ENCODE measurements at places on chromosomes 4 and X. TPM values are rescaled to one million over a fixed set of nuclear protein-coding genes. Genes with fewer than 3 reads are reported as not detected.

Gene SPP1
- total RNA-seq: 152 TPM

Gene C4orf54
- not detected for total RNA-seq

Gene NEIL3
- 8.7 TPM for total RNA-seq

Gene GYPB
- total RNA-seq: not detected

Gene MRPS18C
- total RNA-seq: 59.6 TPM

Gene GYG2
- total RNA-seq: 4.9 TPM

Gene MPP1
- total RNA-seq: 20.2 TPM

Gene ADGRA3
- 17.4 TPM for total RNA-seq

Gene DRP2
- total RNA-seq: 0.06 TPM

Gene AKAP4
- total RNA-seq: not detected

Gene ADH4
- total RNA-seq: not detected

Gene CXCL1
- total RNA-seq: 9.5 TPM

Gene MAGEA1
- total RNA-seq: not detected

Gene P2RY4
- total RNA-seq: 0.13 TPM

Gene BGN
- total RNA-seq: not detected

Gene EREG
- total RNA-seq: 28.3 TPM

Gene SULT1E1
- not detected for total RNA-seq

Gene SUPT20HL1
- total RNA-seq: not detected

Gene ARHGAP24
- total RNA-seq: 5.7 TPM

Gene PALLD
- 79.3 TPM for total RNA-seq

Gene MAGIX
- 3.0 TPM for total RNA-seq

Gene NR0B1
- 25.0 TPM for total RNA-seq

Gene CT45A3
- total RNA-seq: 0.23 TPM

Gene CLNK
- total RNA-seq: not detected

Gene FAM156B
- total RNA-seq: 9.0 TPM

Gene SH2D1A
- not detected for total RNA-seq

Gene SOX3
- 0.07 TPM for total RNA-seq

Gene SOWAHB
- not detected for total RNA-seq

Gene CSN1S1
- not detected for total RNA-seq

Gene NRK
- total RNA-seq: not detected

Gene NAP1L2
- 0.88 TPM for total RNA-seq
